Hypothalamus (tissue), 51 donors: ENCODE measurements at places on chromosomes 2 and 18.

- no peak for DNase-seq
Measured at GRCh38 chr2:191151331-191151730, 537 bp upstream of the STAT4 start.

DNA sequence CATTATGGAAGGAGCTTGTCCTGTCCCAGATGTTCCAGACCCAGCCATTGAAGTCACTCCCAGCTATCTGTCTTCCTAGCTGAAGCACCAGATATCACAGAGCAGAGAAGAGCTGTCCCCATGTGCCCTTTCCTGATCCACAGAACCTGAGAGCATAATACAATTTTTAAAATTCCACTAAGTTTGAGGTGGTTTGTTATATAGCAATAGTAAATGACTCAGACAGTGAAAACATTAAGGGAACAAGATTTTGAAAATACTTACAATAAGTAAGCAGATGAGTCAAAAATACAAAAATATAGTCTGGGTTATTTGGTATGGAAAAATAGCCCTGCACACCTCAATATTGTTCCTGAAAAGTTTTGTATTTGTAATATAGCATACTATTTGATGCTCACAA, 85.8 kb upstream of the GLS start:
- no peak for DNase-seq

DNA sequence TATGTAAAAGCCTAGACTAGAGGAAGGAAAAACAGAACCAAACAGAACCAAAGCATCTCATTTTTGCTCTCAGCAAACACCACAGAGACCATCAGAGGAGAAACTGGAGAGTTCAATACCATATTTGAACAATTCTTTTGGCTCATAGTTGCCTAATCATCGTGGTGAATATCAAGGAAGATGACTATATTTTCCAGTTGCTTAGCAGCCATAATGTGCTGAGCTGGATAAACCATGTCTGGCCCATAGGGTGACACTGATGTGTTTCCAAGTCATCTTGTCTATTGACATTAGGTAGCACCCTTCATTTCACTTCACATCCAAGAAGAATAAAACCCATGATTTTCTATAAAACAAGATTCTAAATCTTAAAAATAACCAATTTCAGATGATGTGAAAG, 5.9 kb upstream of the XRCC5 start:
- DNase-seq, result no peak

GRCh38 chr18:31041271-31042083, 1.1 kb downstream of the DSC3 start:
- no peak for DNase-seq

- no peak for DNase-seq
Measured at GRCh38 chr2:110960954-110961353, 159.8 kb upstream of the BCL2L11 start.

- DNase-seq, result no peak
Measured at GRCh38 chr18:14025306-14025940, 106.8 kb downstream of the ZNF519 start.

GRCh38 chr2:39492095-39492590, 55.1 kb upstream of the MAP4K3 start:
- no peak for DNase-seq

DNA sequence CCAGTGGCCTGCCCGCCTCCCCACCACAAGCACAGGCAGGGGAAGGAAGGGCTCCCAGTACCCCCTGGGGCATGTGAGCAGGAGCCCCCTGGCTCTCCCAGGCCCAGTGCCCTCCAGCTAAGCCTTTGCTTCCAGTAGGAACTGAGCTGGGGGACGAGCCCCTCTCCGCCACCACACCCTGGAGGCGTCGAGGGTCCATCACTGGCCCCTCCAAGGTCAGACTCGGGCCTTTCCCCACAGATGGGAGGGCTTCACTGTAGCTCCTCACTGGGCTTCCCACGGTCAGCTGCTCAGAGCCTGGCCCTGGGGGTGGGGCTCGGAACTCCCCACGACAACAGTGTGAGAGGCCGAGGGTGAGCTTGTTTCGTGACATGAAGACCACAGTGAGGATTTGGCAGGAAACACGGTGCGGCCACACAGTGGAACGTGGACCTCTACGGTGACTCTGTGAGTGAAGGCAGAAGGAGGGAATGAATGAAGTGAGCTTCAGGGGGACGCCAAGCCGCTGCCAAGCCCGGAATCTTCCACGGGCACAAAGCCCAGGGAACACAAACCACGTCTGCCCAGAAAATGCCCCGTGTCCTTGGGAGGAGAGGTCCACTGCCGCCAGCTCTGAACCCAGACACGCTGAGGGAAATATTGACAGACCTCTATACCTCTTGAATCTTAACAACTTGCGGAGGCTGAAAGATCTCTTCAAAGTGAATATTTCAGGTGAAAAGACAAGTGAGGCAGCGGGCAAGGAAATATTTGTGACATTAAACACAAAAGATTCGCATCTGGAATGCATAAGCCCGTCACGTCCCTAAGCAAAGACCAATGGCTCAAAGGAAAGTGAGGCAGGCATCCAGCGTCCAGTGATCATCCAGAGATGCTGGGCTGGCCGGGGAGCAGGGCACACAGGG, 144.8 kb upstream of the GPC1 start:
- no peak for DNase-seq

DNA sequence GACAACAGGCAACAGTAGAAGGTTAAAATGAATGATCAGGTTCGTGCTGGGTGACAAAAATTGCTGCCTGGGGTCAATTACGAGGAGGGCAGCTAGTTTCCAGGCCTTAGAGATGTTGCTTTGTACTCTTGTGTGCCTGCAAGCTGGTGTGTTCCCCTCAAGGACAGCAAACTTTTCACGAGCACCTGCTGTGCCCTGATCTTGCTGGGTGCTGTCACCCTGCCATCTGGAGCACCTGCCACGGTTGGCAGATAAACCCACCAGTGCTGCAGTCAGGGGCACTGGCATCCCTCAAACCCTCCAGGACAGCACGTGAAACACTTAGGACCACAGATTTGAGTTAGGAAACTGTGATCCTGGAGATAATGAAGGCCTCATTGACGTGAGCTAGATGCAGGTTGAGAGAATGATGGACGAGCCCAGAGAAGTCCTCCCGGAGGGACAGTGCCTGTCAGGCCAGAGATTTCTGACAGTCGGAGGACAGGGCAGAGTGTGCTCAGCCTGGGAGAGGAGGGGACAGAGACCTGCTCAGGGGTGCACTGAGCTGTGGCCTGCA, 104.3 kb upstream of the RAB12 start:
- DNase-seq, result no peak

DNA sequence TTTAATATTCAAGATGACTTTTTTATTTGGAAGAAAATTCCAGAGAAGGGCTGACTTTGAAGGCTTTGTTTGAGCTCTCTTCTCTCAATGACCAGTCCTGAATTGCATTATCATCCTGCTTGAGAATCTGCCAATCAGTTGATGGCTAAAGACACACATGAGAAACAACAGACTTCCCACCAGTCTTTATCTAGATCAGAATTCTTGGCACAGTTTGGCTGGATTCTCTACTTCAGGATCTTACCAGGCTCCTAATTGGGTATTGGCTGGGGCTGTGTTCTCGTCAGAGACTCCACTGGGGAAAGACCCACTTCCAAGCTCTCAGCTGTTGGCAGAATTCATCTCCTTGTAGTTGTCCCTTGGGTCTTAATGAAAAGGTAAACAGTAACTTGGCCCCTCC, 86.0 kb downstream of the WDSUB1 start:
- DNase-seq, result no peak

- DNase-seq, result no peak
Measured at GRCh38 chr2:223633656-223634055, 31.5 kb upstream of the SCG2 start.

DNA sequence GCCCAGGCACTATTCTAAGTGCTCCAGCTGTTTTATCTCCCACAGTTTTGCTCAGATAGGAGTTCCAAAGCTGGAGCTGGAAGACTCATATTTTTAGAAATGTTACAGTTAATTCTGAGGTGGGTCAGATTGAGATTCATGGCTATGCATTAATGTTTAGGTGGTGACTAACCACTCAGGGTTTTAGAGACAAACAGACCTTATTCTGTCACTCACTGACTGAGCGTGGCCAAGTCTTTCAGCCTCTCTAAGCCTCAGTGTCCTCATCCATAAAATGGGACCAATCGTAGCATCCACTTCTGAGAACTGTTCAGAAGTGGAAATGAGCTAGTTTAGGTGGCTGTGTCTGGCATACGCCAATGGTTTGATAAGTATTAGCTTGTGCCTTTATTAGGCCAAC, 4.3 kb upstream of the CASP8 start:
- no peak for DNase-seq

DNA sequence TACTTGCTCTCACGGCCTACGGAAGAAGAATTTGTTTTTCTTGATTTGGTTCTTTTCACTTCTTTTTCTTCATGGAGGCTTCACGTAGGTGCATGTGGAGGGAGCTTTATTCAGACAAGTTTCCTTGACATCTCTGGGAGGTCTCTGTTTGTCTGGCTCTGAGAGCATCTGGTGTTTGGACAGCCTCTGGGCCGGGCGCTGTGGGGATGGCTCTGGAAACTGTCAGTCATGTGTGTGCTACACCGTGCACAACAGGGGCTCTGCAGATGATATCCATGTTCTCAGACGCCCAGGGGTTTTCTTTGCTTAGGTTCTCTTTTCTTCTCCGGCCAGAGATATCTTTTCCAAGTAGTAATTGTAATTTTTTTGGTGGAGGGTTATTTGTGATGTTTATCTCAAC, 130.7 kb downstream of the SH3RF3 start:
- DNase-seq, result no peak

DNA sequence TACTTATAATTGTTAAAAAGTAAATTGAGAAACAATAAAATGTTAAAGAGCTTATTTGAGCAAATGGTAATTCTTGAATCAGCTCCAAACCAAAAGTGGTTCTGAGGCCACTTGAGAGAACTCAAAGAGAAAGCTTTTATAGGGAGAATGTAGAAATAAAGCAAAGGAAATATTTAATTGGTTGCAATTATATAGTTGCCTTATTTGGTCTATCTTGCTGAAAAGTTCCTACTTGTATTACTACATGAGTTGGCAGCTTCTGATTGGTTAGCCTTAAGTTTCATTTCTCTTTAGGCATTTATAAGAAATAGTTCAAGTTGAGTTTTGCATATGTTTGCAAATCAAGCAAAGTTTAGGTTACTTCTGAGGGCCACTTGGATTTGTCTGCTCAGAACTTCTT, 38.1 kb downstream of the SCN2A start:
- DNase-seq, result no peak

DNA sequence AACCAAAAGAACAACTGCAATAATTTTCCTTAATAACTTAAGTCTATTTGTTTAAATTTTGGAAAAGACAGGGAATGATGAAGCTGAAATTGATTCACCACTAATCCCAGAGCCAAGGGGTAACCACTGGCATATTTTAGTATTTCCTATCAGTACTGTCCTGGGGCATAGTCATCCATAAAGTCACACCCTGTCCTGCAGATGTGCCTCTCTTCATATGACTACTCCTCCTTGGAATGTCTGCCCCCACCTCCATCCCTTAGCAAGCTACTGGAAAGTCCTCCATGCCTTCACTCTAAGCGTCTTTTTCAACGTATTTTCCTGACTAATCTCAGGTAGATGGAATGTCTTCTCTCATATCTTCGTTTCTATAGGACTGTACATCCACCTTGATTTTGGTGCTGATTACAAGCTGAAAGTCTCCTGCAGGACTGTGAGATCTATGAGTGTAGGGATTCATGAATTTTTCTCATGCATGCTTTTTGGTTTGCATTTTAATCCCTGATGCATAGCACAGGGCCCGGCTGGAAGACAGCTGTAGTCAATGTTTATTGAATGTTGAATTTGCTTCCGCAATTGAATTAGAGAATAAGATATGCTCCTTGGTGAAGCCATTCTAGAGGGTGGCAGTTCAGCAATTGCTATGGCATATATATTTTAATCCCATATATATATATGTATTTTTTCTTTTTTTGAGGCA, 85.6 kb downstream of the MOGAT1 start:
- DNase-seq, result no peak

- DNase-seq, result no peak
Measured at GRCh38 chr18:64276311-64277090, 127.6 kb upstream of the LINC00305 start.

- no peak for DNase-seq
Measured at GRCh38 chr2:46151577-46151976, 145.6 kb upstream of the EPAS1 start.

GRCh38 chr18:616380-616995, 19.7 kb downstream of the CLUL1 start:
- DNase-seq, result no peak

GRCh38 chr2:198117406-198118041, 313.1 kb downstream of the PLCL1 start:
- no peak for DNase-seq
